Stimulated activated CD8-positive, alpha-beta memory T cell treated with anti-CD3 and anti-CD28 coated beads, Interleukin-12 subunit alpha, Interleukin-12 subunit beta, amount 100 ng/mL, for 1 hour (primary cell): ENCODE measurements at places on chromosomes 2 and 18.

DNA sequence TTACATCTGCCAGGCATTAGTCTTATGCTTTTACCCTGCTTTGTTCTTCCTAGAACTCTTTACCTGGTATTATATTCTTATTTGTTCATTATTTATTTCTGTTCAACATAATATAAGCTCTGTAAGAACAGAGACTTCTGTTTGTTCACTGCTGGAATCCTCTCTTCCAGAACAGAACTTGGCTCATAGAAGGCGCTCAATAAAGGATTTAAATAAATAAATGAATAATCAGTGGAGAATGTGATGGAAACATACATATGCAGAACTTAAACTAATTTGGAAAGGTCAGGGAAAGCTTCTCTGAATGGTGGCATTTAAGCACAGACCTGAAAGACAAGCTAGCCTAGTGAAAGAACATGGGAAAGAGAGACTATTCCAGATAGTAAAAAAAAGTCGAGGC, 24.3 kb downstream of the NCKAP1 start:
- no peak for DNase-seq

DNA sequence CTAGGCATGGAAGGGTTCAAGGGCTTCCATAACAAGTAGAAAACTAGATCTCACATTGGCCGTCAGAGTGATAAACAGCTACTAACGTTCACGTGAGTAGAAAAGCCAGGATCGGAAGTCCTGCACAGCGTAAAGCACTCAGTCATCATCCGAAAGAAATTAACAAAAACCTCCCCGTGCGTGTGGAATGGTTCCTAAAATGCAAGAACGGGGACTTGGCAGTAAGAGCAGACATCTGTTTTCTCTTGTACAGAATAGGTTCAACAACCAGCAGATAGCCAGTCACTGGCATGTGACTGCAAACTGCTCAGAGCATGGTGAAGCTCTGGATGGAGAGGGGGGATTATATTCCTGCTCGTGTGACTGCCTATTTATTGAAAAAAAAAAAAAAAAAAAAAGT, 106.9 kb upstream of the ITGB6 start:
- DNase-seq: no peak

DNA sequence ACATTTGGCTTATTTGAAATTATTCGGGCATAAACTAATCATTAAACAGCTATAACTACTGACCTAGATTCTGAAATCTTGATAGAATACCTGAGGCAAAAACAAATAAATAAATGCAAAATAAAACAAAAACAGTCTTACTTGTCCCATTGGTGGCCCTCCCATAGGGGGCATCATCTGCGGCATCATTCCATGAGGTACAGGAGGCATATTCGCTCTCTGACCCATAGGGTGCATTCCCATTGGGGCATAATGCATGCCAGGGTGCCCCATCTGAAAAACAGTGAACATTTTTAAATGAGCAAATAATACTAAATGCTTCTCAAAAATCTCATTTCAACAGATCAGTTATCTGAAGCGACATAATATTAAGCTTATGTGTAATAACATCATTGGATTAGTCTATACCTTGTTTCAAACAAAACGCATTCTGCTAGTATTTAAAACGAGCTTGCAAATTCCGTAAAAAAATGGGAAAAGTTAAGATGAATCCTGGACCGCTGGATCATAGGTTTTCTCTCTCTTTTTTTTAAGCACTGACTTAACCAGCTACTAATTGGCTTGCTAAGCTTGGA, 1.3 kb downstream of the PRPF40A start:
- no peak for DNase-seq

GRCh38 chr2:126719191-126719832, 63.4 kb downstream of the GYPC start:
- no peak for DNase-seq

- no peak for DNase-seq
Observed at GRCh38 chr2:170212625-170213280, 34.8 kb downstream of the MYO3B start.

GRCh38 chr18:76493213-76494161, 1.6 kb downstream of the ZNF516 start:
- no peak for DNase-seq

GRCh38 chr2:109305490-109306167, 176.6 kb downstream of the SH3RF3 start:
- DNase-seq: no peak

DNA sequence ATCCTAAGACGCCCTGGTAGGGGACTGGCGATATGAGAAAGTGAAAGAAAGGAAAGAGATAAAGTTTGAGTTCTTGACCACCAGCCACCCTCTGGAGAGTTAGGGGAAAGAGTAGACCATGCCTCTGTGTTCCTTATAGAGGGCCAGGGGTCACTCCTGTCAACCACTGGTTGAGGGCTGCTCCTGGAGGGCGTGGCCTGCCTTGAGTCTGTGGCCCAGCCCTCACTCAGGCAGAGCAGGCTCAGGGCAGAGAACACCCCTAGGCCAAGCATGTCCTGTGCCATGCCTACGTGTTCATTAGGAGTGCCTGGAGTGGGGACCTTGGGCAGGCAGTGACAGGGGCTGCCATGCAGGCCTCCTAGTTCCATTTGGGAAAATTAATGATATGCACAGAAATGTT, 161.1 kb upstream of the EPB41L3 start:
- no peak for DNase-seq

GRCh38 chr2:237774811-237775553, 23.6 kb upstream of the RBM44 start:
- no peak for DNase-seq

- DNase-seq: no peak
Observed at GRCh38 chr2:175599966-175600831, 401.9 kb downstream of the LNPK start.

- DNase-seq: no peak
Observed at GRCh38 chr18:58113337-58113736, 69.3 kb downstream of the NEDD4L start.

DNA sequence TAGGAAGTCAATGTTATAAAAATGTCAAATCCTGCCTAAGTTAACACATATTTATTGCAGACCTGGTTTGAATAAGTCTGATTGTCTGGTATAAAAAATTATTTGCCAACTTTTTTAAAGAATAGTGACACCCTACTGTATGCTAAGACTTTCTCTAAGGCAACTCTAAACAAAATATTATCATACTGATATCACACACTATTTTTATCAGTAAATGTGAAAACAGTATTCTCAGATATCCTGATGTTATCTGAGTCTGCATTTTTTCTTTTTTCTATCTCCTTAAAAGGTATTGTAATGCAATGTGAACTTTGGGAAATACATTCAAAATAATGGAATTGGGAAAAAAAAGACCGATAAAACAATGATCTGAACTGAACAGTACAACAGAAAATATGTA, 127.1 kb downstream of the DOCK10 start:
- no peak for DNase-seq

DNA sequence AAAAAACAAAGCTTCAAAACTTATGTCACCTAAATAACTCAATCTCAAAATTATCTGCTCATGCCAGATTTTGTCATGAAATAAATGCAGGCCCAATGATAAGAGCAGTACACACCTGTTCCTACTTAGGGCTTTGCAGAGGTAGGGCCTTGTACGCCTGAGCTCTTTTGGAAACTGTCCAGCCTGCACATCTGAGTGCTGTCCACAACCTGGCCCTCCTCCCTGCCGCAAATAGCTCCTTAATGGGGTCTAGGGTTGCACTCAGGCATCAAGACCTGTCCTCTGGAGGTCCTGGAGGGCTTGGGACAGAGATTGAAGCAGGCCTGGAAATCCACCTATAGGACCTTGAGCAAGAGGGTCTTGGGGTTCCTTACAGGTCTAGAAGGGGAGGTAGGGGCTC, 115.4 kb upstream of the CCDC195 start:
- DNase-seq: no peak

- DNase-seq: no peak
Observed at GRCh38 chr2:54551123-54551756, 95.1 kb downstream of the SPTBN1 start.

GRCh38 chr18:78192054-78192453, 787.6 kb upstream of the SALL3 start:
- DNase-seq: no peak

GRCh38 chr2:7672027-7672684, 754.9 kb downstream of the RNF144A start:
- no peak for DNase-seq

DNA sequence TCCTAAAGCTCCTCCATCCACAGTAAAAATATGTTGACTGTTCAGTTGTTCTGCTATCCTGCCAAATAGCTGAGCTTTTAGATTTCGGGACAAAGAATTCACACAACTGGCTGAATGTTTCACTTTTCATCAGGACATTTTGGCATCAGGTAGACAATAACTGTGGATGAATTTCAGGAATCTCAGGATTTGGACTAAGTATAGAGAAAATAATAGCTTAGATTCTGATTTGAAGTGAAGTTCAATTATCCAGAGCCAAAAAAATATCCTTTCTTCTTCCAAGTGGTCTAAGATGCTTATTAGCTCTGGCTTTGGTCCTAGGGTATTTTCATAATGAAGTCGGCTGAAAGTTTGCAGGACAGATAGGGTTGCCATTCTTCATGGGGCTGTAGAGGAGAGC, 16.1 kb downstream of the KCNE4 start:
- DNase-seq: no peak

GRCh38 chr18:26482569-26482968, 65.8 kb downstream of the KCTD1 start:
- no peak for DNase-seq

GRCh38 chr18:23690505-23691068, 1.3 kb downstream of the LAMA3 start:
- no peak for DNase-seq

DNA sequence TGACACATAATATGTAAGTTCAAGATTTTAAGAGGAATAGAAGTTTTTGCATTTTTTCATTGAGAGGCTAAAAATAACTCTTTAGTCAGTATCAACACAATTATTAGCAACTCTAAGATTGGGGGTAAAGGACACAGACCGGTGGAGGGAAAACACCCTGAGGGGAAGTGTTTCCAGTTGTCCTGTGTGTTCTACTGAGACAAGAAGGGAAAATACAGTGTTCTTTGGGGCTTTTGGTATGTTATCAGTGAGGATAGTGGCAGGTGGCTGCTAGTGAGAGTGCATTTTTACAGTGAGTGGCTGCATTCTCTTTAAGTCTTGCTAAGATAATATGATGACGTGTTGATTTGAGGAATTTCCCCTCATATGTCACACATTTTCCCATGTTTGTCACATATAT, 507.5 kb downstream of the PARD3B start:
- DNase-seq: no peak

DNA sequence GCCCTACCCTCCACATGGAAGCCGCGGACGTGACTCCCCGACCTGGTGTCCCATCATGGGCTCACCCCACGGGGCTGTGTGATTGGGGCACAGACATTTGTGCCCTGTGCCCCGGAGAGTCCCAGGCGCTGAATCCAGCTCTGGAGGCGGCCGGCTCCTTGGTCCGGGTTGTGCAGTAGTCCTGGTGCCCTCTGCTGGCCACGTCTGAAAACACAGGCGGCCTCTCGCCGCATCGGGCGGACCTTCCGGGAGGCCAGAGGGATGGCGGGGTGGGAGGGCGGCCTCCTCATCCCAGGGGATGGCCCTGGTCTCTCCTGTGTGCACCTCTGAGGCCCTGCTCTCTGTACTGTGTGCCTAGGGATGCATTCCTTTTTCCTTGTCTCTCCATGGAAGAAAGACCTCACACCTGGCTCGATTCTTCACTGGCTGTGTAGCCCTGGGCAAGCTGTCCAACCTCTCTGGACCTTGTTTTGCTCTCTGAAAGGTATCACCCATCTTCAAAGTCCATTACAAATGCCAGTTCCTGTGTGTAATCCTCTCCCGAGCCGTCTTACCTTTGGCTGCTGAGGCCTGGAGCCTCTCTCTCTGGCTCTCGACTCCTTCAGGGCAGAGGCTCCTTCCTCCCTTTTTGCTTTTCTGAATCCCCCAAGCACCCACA, 27.6 kb downstream of the CELF4 start:
- no peak for DNase-seq

DNA sequence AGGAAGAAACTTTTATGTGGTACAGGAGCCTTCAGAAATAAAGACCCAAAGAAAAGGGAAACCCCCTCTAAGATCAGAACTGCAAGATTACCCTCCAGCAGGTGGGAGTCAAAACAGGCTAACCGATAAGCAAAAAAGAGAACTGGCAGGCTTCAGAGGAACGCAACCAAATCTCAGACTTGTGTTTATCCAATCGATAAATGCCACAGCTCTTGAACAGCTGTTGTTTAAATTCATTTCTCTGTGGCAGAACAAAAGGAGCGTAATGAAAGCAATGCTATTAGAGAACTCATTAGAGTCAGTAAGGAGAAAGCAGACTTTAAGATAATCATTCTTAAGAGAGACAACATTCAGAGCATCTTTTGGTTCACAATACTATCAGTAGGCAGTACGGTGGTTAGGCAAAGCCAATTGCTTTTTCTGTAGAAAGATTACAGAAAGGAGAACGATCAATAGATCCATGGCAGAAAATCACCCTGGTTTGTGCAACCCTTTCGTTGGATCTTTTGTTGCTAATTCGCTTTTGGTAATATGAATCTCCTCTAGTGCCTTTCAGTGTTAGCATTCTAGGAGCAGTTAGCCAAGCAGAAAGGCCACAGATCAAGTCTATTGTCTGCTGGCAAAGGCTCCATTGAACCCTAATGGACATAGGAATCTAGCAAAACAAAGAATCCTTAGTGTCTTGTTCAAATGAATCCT, 476.4 kb upstream of the CHST9 start:
- no peak for DNase-seq

DNA sequence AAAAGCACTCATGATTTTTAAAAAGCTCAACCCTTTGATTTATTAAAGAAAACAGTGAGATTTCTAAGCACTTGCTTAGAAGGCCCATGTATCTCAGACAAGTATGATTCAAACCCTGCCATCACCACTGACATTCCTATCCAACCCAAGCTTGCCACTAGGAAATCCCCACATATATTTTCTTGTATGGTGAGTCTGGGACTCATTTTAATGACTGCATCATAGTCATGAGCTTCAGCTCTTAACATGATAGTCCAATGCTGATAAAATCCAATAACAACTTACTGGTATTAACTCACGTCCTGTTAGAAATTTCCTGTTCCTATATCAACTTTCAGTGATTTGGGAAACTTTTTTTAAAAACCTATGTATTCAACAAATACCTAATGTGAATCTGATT, 39.4 kb upstream of the NCKAP5 start:
- no peak for DNase-seq

DNA sequence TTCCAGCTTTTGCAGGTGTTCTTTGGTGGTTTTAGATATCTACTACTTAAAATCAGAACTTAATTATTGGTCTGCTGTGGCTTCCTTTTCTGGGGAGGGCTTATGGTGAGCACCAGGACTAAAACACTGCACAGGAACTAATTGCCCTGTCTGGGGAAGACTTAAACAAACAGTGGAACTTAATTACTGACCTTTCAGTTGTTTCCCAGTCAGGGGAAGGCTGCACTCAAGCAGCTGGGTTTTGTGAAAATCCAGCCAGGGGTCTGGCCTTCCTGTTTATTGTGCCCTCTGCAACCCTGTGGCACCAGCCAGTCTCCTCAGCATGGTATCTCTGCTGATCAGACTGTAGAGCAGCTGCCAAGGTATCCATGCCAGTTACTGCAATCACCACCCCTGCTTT, 398.2 kb downstream of the ADCYAP1 start:
- DNase-seq: no peak

DNA sequence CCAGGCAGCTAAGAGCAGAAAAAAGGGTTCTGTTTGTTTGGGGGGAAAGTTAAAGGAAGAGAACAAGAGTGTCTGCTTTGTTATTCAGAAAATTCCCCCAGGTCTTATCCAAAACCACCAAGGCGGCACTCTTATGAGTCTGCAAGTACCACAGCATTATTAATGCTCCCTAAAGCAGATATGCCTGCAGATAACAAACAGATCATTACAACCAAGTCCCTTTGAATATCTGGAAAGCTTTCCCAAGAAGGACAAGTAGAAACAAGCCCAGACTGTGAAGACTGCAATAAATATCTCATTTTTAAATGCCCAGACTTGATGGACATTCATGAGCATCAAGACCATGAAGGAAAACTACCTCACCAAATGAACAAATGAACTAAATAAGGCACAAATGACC, 278.6 kb upstream of the TMEFF2 start:
- DNase-seq: no peak
